Lower leg skin (tissue), 4 donors: ENCODE measurements at places on chromosomes 1 and 21.

- no peak for DNase-seq
Measured at GRCh38 chr1:222061711-222062359, 319.9 kb upstream of the DUSP10 start.

DNA sequence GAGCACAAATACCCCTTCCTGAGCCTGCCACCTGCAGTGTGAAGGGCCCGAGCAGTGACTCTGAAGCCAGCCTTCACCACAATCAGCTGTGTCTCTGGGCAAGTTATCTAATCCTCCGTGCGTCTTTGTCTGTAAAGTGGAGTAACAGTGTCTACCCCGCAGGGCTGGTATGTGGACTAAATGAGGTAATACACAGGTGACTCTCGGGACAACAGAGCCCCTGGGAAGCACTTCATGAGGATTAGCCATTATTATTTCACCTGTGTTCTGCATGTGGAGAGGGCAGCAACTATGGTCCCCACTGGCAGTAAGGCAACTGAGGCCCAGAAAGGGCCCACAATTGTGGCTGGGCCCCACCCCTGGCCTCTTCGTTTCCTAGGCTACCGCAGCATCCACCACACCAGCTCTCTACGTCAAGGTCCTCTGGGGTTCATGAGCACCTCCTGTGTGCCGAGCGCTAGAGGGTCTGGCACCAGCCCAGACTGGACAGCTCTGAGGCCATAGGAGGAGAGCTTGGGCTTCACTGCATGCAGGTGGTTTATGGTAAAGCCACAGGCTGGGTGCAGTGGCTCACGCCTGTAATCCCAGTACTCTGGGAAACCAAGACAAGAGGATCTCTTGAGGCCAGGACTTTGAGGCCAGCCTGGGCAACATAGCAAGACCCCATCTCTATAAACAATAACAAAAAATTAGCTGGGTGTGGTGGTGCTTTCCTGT, 41.3 kb upstream of the LRP8 start:
- DNase-seq: no peak

DNA sequence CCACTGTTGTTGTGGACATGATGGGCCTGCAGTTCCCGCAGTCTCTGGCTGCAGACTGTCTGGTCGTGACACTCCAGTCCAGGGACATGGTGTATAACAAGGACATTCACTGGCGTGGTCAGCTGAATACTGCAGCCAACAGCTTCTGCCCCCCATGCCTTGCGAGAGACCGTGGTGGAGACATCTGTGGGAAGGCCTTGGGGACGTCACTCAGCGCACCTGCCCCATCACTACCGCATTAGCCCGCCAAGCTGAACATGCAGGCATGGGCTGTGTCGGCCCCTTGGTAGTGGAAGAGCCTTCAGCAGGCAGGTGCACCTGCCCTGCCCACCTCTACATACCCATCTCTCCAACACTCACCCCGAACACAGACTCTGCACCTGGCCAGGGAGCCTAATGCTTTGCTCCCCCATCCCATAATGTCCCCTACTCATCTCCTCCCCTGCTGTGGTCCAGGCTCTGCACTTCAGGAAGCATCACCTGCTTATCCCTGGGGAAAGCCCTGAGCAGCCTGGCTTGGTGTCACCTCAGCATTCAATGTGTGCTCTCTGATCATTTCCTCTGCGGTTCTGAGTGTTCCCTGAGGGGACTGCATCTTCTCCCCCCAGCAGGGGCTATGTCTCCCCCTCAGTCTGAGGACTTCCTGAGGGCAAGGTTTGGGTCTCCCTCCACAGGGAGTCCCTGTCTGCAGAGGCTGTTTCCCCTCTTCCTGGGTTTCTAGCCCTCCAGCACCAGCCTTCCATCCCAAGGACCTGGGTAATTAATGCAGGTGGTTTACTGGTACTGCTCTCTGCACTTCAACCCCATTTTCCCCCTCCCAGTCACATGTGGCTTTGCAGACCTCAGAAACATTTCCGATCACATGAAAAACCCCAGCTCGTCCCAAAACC, 3.2 kb downstream of the PGLYRP4 start:
- no peak for DNase-seq

GRCh38 chr1:154353460-154353904, 28.2 kb downstream of the ATP8B2 start:
- DNase-seq: no peak

DNA sequence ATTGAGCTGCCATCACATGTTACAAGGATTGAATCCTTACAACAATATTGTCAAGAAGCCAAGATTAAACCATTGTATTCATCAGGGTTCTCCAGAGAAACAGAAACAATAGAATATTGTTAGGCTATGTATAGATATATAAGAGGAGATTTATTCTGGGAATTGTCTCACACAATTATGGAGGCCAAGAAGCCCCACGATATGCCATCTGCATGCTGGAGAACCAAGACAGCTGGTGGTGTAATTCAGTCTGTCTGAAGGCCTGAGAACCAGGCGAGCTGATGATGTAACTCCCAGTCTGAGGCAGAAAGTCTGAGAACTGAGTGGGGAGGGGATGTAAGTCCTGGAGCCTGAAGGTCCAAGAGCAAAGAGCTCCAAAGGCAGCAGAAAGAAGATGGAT, 14.5 kb upstream of the TTF2 start:
- no peak for DNase-seq

- no peak for DNase-seq
Measured at GRCh38 chr1:242523719-242524570, 552 bp downstream of the PLD5 start.

- no peak for DNase-seq
Measured at GRCh38 chr1:53074313-53075154, 12.5 kb downstream of the PODN start.

- no peak for DNase-seq
Measured at GRCh38 chr1:59249396-59250137, 47.3 kb upstream of the FGGY start.
